ENCODE measurements at places on chromosomes 7 and 10. TPM values are rescaled to one million over a fixed set of nuclear protein-coding genes. Genes with fewer than 3 reads are reported as not detected.

GRCh38 chr10:114384601-114385000, 19.7 kb downstream of the AFAP1L2 start:
- DNase-seq, result no peak

- no peak for DNase-seq
These were observed 27.2 kb upstream of the PLEKHA1 start for GRCh38 chr10:122347170-122347841.

GRCh38 chr7:158572000-158572828, 15.4 kb downstream of the PTPRN2 start:
- no peak for DNase-seq

- no peak for DNase-seq
These were observed 52.9 kb downstream of the C10orf120 start for GRCh38 chr10:122646511-122647382.

DNA sequence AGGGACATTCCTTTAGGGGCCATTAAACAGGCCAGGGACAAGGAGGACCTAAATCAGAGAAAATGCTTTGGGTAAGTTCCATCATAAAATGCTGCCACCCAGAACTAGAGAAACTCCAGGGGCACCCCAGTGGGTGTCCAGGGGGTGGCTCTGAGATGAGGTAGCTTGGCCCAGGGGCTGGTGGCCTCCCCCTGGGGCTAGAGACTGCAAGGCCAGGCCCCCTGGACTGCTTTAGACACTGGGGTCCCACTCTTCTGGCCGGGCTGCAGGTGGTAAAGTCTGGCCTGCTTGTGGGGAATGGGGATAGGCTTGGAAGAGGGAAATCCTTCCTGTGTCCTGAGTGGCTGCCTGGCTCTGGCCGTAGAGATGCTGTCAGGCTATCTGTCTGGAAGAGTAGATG, 169.6 kb upstream of the PODXL start:
- no peak for DNase-seq

DNA sequence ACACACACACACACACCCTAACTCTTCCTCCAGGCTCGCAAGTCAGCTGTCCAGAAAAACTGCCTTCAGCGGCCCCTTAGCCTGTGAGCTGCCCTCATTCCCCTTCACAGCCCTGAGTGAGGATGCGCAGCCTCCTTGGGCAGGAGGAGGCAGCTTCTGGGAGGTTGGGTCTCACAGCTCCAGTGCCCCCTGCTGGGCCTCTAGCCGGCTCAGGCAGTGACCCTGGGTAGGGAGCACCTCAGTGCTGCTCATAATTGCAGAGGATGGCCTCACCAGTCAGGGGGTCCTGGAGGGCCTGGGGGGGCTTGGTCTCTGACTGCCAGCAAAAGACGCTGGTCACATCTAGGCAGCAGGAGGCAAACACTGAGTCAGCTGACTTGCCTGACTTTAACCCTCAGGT, 43.7 kb downstream of the ZNF273 start:
- no peak for DNase-seq

DNA sequence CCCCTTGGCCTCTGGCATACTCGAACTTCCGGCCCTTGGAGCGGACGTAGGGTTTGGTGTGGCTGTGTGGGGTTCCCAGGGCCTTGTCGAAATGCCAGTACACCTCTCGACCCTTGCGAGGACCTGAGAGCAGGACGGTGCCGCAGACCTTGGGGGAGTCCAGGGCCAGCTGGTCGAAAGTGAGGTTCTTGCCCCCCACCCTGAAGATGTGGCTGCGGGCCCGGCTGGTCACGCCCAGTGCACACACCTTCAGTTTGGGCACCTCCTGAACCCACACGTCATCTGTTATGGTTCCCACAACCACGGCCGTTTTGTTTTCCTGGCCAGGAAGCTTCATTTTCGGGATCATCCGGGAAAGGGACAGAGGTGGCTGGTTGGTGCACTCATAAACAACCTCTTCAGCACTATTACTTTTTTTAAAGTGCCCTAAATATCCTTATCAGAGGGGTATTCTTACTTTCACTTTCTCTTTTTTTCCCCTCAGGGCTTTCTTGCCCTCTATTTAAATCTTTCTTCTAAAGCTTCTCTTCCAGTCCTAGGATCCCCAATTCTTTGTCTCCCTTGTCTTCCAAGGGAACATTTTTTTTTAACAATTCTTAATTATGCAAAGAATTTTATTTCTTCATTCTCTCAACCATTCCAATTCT, 44.9 kb upstream of the FAM3C start:
- no peak for DNase-seq

DNA sequence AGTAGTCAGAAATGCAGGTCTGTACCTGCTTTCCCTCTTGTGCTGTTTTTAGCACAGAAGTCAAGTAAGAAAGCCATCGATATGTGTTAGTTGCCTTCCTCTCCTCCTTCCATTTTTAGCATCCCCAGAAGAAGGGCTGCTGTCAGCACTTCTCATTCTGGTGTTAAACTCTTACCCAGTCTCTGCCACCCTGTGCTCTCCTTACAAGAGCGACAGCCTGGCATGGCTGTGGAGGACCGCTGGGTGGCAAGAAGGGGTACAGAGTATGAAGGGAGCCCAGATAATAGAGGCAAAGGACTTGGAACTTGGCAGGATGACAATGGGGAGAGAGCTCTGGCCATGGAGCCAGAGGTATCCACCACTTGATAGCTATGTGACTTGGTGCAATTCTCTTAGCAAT, 103.5 kb downstream of the RPS24 start:
- no peak for DNase-seq

- no peak for DNase-seq
These were observed 1221.6 kb upstream of the PHF14 start for GRCh38 chr7:9752033-9752432.

DNA sequence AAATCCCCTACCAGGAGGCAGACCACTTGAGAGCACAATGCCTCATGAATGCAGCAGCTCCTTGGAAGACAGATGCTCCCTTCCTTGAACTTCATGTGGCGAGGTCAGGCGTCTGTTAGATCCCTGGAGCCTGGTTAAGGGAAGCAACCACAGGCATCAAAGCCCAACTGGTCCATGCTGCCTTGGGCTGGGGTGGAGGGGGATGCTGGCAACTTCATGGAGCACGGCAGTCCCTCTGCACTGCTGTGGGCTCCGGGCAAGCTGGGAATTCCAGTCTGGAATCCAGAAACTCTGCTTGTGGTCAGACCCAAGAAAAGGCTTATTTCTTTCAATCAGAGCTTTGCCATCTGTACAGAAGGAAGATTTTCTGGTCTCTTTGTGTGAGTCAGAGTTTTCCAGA, 130.4 kb downstream of the PFKFB3 start:
- DNase-seq, result no peak

GRCh38 chr7:71733107-71733870, 601.3 kb downstream of the GALNT17 start:
- DNase-seq, result peak; percentile 29

- DNase-seq, result peak; percentile 2
These were observed 49.6 kb downstream of the ABCB5 start for GRCh38 chr7:20665096-20665495.

DNA sequence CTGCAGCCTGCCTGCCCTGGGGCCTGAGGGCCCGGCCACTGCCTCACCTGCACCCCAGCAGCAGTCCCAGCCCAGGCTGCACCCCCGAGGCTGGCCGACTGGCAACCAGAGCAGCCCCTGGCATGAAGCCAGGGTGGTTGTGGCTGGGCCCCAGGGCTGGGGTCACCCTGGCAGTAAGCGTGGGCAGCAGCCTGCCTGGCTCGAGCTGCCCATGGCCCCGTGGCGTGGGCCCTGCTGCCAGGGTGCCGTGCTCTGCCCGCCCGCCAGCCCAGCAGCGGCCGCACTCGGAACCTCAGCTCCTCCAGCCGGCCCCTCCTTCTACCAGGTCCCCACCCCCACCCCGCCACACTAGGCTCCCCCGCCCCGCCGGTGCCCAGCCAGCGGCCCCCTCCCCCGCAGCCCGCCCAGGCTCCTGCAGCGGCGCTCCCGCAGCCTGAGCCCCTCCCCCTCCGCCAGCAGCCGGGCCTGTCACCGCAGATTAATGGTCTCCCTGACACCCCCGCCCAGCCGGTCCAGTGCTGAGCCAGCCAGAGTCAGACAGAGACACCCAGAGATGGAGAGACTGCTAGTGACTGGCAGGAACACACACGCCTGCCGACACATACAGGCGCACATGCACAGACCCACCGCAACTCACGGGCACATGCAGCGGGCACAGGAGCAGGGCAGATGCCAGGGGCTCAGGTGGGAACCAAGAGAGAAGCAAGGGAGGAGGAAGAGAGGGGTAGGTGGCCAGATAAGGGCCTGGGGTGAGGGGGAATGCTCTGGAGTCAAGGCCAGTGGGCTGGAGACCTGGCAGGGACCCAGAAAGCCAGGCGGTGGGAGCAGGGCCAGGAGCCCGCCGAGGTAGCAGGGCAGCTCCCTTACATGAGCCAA, 22.4 kb downstream of the KCNH2 start:
- DNase-seq, result peak; percentile 29

- peak; percentile 53 for DNase-seq
These were observed 33.6 kb downstream of the DNMBP start for GRCh38 chr10:99975942-99976809.

DNA sequence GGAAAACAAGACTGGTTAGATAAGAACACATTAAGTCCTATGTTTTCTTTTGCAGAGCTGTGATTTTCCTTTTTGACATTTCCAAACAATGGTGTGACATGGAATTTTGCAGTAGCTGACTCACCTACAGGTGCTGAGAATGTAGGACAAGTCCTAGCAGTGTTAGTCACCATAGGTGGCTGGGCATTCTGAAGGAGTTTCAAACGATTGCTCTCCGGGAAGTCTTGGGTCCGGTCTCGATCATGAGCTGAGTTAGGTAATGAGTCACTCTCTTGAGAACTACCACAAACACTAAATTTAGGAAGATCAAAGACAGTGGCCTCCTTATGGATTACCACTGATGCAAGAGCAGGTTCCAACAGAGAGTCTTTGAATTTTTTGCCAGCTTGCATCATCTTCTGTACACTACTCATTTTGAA, 3.6 kb downstream of the FIGNL1 start:
- peak; percentile 96 for DNase-seq

GRCh38 chr7:97845622-97846203, 26.5 kb downstream of the ASNS start:
- no peak for DNase-seq

DNA sequence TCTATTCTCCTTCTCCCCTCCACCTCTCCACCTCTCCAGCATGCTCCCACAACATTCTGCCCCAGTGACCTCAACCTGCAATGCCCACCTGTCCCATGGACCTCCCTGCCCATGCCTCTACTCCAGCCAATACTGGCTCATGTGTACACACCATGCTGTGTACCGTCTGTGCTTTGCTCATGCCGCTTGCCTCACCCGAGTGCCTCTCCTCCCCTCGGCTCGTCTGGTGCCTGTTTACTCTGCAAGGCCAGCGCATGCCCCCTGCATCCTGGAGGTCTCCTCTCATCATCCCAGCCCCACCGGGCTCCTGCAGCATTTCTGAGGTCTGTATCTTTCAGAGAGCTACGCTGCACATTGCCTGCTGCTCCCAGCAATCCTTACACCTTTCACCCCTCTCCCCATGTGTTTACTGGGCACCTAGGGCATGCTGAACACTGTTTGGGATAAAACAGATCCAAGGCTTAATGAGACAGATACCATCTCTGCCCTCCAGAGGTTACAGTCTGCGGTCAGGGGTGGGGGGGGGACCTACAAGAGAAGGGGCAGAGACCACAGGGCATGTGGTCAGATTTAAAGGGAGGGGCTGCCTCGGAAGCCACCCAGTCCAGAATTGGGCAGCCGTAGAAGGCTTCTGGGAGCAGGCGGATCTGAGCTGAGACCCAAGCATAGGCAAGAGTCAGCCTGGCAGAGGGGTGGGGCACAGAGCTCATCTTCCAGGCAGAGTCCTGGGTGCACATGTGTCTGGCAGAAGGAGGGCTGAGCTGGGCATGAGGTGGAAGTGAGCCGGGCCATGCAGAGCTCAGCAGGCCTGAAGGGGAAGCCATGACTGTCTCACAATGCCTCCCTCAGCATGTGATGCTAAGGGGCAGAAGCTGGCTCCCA, 29.6 kb upstream of the PSAP start:
- no peak for DNase-seq

- DNase-seq, result peak; percentile 71
These were observed 117.9 kb upstream of the KLF6 start for GRCh38 chr10:3902809-3903410.

DNA sequence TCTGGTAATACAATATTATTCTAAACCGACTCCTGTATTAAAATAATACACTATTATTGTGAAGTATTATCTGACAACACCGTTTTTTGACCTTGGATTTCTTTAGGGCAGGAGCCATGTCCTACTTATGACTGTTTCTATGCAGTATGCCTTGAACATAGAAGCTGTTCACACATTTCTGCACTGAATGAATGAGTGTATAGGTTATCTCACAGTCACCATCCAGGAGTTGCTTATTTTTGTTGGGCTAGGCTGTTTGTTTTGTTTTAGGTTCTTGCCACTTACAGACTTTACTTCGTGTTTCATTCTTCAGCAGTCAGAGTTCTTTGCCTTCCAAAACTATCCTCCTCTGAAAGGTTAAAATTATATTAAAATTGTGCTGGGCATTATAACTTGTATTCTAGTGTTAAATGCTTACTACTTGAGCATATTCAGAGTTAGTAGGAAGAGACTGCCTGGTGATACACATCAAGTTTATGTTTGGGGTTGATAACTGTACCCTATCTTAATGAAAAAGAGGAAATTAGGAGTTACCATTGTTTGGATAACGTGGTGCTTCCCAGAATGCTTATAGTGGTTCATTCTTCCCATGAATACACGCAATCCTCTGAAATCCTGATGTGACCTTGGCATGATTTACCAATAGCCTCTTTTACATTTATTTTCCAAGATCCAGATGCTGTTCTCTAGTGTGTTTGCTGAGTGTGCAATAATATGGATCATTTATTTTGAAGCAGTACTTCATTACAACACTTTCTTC, 1.7 kb downstream of the RALA start:
- DNase-seq, result no peak

DNA sequence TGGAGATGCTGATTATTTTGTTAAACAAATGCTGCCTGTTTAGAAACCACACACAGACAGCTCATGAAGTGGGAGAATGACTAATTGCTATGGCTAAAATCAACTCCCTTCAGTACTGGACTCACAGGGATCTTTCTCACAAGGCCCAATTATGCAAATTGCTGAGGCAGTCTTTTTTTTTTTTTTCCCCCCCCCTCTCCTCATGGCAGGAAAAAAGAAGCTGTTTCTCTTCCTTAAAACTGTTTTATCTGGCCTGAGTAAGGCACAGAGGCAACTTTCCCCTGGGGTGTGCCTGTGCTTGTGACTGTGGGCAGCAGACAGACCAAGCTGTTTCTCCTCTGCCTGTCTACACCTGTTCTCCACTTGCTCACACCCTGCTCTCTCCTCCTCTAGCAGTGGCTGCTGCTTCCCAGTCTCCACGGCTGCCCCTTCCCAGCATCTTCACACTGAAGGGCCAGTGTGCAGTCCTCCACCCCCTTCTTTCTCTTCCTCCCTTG, 65.4 kb upstream of the STEAP1B start:
- DNase-seq, result peak; percentile 93

TAS2R41 gene
- total RNA-seq, result not detected

AKR1D1 gene
- not detected for total RNA-seq

PDE6C gene
- total RNA-seq, result not detected

PWWP2B gene
- 14.1 TPM for total RNA-seq

TLL2 gene
- total RNA-seq, result 7.6 TPM

C10orf67 gene
- 0.46 TPM for total RNA-seq

SIRT1 gene
- 13.3 TPM for total RNA-seq

SEMA3C gene
- 193 TPM for total RNA-seq

SPDYE6 gene
- not detected for total RNA-seq

NPC1L1 gene
- 0.07 TPM for total RNA-seq

RGR gene
- not detected for total RNA-seq

ADGRA1 gene
- total RNA-seq, result not detected

CALHM3 gene
- total RNA-seq, result not detected

NEUROD6 gene
- total RNA-seq, result not detected

CPA5 gene
- not detected for total RNA-seq

OR6B1 gene
- total RNA-seq, result not detected

OR2A5 gene
- total RNA-seq, result not detected
